NCI-H460 (cell line): ENCODE measurements at places on chromosomes 4 and X. TPM values are rescaled to one million over a fixed set of nuclear protein-coding genes. Genes with fewer than 3 reads are reported as not detected.

COL4A6 gene
- 157 and 177 TPM in 2 replicates for total RNA-seq

GPR143 gene
- total RNA-seq: not detected in 2 replicates

ACE2 gene
- 0.12 and 0.55 TPM in 2 replicates for total RNA-seq

SUPT20HL1 gene
- not detected in 2 replicates for total RNA-seq
